ENCODE measurements at places on chromosomes 13 and 19.

DNA sequence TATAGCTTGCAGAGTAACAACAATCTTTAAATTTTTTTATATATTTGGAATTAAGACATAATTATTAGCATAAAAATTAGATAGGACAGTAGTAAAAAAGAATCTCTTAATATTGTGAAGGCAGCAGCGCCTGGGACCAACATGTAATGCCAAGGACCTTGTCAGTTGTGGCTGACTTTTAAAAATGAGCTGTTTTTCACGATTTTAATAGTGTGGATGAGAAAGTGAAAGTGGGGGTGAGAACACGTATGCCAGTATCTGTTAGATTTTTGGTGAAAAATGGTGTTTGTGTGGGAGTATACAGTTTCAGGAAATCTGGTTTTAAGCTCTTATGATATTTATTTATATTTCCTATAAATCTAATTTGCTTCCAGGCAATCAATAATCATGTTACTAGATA, 125.2 kb downstream of the LMO7 start:
- no peak for DNase-seq

DNA sequence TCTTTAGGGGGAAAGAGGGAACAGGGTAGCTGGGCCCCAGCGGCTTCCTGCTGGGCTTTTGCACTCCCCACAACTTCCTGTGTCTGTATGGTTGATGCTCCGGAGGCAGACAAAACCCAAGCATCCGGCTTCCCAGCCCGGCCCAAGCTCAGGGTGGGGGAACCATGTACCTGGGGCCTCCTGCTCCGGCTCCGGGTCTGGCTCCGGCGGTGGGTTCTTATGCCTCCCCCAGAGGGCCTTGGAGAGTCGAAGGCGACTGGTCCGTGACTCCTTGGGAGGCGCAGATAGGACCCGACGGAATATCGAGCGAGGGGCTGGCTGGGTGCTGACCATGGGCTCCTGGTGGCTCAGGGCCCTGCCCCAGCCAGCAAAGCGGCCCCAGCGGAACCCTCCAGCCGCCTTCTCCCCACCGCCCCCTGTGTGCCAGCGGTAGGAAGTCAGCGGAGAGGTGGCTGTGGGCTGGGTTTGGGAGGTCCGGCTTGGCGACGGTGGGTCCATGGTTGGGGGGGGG, 428 bp downstream of the RASAL3 start:
- DNase-seq = no peak

DNA sequence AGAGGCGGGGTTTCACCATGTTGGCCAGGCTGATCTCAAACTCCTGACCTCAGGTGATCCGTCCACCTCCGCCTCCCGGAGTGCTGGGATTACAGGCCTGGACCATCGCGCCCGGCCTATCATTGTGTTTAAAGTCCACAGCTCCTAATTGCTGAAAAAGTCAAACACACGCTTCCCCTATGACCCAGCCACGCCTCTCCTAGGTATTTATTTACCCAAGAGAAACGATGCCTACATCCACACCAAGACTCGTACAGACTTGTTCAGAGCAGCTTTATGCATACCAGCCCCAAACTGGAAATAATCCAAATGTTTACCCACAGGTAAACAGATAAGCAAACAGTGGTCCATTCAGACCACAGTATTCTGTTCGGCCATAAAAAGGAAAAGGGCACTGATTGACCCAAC, 15.1 kb downstream of the ZNRF4 start:
- DNase-seq = no peak

DNA sequence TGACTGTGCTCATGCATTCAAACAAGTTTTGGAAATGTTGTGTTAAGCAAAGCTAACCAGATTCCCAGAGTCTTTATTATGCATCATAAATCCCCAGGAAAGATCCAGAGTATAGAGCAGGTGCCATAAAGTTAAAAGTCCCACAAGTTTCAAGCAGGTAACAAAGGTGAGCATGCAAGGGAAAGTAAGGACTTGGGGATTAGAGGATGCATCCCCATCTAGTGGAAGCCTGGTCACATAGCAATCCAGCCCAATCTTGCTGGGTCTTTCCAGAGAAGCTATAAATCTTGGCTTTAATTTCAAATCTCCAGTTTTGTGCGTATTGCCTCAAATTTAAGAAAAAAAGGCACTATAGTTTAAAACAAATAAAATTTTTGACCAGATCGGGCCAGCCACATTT, 72.7 kb downstream of the ZNF254 start:
- no peak for DNase-seq

DNA sequence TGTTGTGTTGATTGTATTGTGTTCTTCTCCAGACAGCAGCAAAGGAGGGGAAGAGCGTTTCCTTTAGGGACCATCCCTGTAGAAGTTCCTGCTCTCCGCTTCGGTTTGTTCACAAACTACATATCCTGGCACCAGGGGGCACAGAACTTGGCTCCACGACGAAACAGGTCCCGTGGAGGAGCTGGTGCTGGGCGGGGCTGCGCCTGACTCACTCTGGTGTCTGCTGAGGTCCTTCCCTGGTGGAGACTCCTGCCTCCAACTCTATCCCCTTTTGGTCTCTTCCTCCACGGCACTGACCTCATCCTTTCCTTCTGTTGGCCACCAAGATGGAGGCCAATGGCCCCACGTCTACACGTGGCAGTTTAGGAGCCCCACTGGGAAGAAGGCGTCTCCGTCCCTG, 14.7 kb downstream of the TMPRSS9 start:
- no peak for DNase-seq

- no peak for DNase-seq
Observed at GRCh38 chr19:11506967-11507366, 1.3 kb upstream of the ZNF653 start.

DNA sequence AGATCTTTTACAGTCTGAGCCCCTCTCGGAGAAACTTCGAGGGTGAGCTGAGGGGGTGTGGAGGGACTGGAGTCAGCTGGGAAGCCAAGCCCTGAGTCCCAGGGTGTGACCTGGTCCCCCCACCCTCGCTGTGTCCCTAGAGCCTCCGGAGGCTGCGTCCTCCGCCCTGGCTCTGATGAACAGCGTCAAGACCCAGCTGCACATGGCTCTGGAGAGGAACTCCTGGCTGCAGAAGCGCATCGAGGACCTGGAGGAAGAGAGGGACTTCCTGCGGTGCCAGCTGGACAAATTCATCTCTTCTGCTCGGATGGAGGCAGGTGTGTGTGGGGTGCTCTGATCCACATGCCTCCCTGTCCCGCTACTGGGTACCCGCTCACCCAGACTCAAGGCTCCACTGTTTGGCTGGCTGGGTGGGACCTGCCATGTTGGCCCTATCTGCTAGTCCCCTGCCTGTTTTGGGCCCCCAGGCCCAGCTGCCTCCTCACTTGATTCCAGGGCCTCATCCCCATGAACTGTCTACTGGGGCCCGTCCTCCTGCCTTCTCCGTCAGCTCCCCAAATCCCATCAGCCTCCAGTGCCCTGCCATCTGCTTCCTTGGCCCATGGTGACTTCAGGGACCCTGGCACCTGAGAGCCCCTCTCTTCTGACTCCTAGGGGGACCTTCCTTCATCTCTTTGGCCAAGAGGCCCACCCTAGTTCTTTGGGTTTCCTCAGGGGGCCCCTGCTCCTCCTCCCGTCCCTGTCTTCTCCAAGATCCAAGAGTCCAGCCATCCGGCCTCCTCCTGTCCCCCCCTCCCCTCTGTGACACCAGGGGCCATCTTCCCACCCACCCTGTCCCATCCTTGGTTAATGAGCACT, 1.5 kb downstream of the CCDC106 start:
- DNase-seq = no peak

DNA sequence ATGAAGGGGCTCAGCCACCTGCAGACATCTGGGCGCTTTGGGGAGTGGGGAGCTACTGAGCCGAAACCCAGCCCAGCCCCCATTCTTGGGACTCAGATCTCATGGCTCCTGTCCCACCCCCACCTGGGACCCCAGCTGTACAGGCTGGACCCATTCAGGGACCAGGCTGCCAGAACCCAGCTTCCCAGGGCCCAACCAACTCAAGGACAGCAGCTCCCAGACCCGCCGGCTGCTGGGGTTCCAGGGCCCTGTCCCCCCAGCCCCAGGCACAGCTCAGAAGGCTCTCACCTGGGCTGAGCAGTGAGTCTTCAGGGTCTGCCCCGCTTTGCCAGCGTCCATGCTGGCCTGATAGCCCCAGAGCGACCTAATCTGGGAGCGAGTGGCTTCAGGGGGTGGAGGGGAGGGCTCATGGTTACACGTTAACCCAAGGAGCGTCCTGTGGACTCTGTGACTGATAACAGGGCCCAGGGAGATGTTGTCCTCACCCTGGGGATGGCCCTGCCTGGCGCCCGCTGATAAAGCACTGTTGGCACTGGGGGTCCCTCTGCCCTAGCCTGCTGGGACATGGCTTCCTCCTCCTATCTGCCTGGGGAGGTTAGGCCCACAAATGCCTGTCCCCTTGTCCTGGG, at the start of gene TMEM86B:
TSS of gene TMEM86B (minus strand) at position 361 of the 629 bp plus-strand sequence. CDS start at position 339, 22 bp downstream.
- DNase-seq = no peak

DNA sequence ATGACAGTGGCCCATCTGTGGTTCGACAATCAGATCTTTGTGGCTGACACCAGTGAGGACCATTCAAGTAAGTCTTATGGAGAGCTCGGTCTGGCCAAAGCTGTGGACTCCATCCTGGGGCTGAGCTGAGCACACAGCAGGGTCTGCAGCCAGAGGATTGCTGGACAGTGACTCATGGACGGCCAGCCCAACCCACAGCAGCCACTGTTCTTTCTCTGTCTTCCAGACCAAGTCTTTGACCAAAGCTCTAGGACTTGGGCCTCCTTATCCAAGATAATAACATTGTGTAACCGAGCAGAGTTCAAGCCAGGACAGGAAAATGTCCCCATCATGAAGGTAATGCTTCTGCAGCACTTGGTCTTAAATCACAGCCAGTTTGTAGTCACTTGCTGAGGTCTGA, 12.4 kb downstream of the ATP12A start:
- no peak for DNase-seq

DNA sequence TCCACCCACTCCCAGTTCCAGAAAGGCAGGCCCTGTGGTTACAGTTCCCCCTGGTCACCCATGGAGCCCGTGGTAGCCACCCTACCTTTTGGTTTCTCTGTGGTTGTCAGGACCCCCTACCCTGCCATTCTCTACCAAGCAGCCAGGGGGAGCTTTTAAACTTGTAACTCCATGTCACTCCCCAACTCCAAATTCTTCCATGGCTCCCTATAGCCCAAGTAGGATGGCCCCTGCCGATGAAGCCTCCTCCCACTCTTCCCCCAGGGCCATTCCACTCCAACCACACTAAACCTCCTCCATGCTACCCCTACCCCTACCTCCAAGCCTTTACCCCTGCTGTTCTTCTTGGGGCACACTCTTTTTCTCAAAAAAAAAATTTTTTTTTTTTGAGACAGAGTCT, 2.2 kb downstream of the S1PR2 start:
- DNase-seq = no peak

Data from inflammatory macrophage treated with lipopolysaccharide for 1 hour (primary cell).